Stimulated activated CD8-positive, alpha-beta memory T cell treated with anti-CD3 and anti-CD28 coated beads, Interleukin-2, amount 100 ng/mL, for 48 hours (primary cell): ENCODE measurements at places on chromosomes 4 and X.

DNA sequence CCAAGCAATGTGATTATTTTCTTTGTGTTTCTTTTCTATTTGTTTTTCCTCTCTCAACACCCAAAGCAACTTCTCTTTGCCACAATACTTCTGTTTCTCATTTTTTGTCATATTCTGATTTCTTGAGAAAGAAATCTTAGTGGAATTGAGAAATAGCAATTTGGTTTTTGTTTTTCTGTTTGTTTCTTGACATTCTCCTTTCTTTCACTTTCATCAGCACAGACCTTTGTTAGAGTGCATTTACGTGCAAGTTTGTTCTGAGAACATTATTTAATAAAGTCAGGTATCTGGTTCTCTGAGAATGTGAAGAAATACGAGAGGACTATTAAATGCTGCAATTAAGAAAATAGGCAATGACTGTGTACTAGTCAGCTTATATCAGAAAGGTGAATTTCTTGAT lies 608.1 kb upstream of the AADAT start:
- no peak for DNase-seq

DNA sequence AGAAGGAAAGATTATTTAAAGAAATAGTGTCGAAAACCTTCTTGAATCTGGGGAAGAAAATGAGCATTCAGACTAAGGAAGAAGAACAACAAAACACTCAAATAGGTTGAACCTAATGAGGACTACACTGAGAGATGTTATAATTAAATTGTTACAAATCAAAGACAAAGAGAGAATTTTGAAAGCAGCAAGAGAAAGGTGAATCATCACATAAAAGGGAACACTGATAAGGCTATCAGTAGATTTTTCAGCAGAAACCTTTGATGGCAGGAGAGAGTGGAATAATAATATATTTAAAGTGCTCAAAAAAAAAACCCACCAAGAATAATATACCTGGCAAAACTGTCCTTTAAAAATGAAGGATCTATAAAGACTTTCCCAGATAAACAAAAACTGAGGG lies 114.9 kb downstream of the AREG start:
- no peak for DNase-seq

DNA sequence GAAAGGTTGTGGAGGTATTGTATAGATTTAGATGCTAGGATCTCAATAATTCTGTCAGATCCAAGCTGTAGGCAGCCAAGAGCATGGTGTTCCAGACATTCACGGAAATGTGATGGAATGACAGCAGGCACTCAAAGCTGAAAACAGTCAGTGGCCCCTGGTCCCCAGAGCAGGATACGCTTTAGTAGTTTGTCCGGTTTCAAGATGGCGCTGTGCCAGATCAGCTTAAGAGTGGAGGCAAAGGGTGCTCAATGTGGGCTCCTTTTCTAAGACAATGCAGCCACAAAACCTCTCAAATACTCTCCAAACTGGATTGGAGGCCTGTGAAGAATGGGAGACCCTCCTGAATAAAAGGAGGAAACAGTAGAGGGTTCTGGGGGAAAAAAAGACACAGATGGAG lies 291.2 kb upstream of the HS3ST1 start:
- DNase-seq, result no peak

GRCh38 chr4:155197757-155198156 lies 10.7 kb upstream of the NPY2R start:
- no peak for DNase-seq

DNA sequence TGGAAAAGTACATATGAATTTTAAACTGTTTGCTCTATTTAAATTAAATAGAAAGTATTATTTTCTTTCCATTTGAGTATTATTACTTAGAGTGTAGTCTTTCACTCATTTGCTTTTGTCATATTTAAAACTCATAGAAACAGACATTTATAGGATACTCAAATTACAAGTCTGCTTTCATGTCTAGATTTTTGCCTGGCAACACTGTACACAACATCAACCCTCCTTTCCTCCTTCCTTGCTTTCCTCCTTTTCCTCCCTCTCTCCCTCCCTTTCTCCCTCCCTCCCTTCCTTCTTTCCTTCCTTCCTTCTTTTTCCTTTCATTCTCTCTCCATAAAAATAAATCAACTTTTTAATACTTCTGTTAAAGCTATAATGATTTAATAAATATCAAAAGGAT lies 2361.2 kb downstream of the ARAP2 start:
- DNase-seq, result no peak

DNA sequence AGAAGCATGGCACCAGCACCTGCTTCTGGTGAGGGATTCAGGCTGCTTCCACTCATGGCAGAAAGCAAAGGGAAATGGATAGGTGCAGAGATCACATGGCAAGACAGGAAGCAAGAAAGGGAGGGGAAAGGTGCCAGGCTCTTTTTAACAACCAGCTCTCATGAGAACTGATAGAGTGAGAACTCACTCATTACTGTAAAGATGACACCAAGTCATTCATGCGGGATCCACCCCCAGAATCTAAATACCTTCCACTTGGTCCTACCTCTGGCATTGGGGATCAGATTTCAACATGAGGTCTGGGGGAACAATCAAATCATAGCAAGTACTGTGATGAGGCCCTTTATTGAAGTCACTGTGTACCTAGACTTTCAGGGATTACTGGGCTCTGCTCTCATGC lies 72.0 kb upstream of the PRDM5 start:
- no peak for DNase-seq

- no peak for DNase-seq
Observed at GRCh38 chr4:70734971-70735370, 13.2 kb downstream of the RUFY3 start.

GRCh38 chr4:115334736-115335411 lies 221.5 kb upstream of the NDST4 start:
- DNase-seq, result no peak

- no peak for DNase-seq
Observed at GRCh38 chrX:129747533-129747932, 8.8 kb downstream of the XPNPEP2 start.

DNA sequence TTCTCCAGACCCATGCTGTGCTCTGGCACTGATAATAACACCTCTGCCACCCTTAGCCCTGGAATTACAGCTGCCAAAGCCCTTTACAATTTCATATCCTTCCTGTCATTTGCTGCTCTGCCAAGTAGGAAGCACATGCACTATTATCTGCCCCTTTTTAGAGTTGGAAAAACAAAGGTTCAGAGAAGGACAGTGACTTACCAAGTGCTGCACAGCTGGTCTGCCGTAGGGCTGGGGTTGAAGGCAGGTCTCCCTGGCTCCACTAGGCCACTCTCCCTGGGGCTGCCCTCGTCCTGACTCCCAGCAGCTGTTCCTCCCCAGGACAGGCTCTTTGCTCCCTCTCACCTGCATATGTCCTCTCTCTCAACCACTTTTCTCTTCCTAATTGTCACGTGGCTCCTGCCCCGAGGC lies 73.4 kb downstream of the ANAPC4 start:
- DNase-seq, result no peak

GRCh38 chr4:155953151-155954117 lies at the start of gene CTSO:
Gene CTSO (minus strand): TSS chr4:155953866. CDS start chr4:155953847, 19 bp downstream.
- peak; percentile 53 for DNase-seq

- no peak for DNase-seq
Observed at GRCh38 chr4:66575008-66575696, 904.9 kb upstream of the EPHA5 start.

DNA sequence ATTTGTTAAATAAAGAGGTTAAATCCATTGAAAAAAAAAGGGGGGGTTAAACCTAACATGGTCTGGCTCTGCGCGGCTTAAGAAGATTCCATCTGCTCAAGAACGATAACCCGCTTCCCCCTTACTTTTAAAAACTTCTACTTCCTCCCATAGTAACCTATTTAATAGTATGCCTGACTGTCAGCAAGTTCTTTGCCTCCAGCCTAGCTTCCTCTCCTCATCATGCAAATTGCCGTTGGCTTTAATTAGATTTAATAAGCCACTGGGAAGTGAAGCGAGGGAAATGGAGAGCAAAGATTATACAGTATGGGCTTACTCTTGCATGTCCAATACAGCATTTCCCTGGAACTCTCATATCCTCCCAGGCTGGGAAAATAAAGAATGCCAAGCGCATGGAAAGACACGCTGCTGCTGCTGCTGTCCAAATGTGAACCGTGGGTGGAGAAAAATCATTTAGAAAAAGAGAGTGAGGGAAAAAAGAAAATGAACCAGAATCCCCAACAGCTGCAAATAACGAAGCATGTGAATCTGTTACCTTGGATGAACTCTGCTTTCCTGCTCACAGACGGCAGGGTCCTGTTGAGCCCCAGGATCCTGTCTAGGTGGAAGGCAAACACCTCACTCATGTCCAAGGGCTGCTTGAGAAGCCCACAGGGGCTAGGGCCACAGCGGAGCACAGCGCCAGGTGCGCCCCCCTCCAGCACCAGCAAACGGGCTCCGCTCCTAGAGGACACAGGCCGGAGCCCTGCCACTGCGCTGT lies 2.7 kb downstream of the GASK1B start:
- no peak for DNase-seq

DNA sequence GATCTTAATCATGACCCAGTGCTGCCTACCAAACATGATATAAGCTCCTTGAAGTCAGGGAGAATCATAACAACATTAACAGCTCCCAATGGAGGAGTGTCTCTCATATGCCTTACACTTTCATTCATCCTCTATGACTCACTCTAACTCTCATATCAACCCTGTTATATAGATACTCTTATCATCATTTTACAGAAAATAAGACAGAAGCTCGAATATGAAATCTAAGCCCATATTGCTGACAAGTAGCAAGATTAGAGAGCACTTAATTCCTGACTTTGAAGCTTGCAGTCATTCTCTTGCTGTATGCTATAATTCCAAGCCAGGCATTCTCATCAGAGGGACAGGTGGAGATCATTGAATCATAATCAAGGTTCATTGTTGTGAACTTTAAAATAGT lies 476.7 kb upstream of the ATOH1 start:
- DNase-seq, result no peak

DNA sequence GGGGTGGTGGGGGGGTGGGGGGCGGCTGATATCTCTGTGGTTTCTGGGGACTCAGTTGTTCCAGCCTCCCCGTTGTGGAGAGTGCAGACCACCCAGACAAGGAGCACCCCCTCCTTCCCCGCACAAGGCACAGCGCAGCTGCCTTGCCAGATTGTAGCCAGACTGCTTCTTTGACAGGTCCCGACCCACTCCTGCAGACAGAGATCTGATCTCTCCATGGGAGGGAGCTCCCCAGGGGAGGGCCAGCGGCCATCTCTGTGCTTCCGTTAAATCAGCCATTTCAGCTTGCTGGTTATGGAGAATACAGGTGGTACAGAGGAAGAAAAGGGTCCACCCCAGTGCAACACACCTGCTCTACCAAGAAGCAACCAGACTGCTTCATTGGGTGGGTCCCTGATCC lies 80.8 kb downstream of the FGF16 start:
- DNase-seq, result no peak

DNA sequence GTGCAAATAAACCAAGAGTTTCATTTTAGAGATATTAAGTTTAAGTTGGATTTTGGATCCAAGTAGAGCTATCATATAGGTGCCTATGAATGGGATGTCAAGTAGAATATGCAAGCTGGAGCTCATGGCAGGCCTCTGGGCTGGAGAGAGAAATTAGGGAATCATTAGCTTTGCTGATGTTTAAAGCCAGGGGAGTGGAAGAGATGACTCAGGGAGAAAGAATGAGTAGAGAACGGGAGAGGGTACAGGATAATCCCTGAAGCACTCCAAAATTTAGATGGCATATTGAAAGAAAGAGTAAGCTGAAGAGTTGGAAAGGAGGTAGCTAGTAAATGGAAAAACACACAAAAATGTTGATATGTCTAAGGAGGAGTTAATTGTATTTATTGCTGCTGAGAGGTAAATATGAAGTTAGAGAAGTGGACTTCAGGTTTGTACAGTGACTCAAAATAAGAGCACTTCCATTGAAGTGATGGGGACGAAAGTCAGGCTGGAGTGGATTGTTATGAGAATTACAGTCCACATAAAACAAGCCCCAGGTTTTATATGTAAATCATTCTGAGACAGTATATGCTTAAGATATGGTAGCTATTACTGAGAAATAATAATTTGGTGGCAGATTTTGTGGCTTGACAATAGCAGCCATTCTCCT lies 72.5 kb upstream of the GRXCR1 start:
- DNase-seq, result no peak
